Right kidney (tissue), 9 donors: ENCODE measurements at places on chromosomes 6 and 20.

- DNase-seq = no peak
Observed at GRCh38 chr6:150256618-150257272, 112.1 kb upstream of the IYD start.

DNA sequence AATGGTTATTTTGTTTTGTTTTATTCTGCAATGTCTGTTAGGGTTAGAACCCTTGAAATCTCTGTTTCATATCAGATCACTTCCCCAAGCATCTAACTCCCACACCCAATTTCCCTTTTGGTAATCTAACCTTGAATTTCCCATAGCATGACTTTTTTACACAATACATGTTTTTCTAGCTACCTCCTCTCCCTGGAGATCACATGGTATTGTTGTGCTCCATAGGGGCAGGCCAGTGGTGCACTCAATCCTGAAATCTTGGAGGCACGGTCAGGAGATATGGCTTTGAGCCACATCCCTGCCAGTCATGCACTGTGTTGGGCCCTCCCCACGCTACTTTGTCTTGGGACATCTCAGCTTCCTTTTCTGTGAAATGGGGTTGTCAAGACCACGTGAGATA, 36.7 kb upstream of the NNAT start:
- DNase-seq = no peak

GRCh38 chr6:95091823-95092436, 485.4 kb upstream of the MANEA start:
- DNase-seq = no peak

- DNase-seq = no peak
Observed at GRCh38 chr6:159681191-159681880, 11.7 kb downstream of the SOD2 start.

DNA sequence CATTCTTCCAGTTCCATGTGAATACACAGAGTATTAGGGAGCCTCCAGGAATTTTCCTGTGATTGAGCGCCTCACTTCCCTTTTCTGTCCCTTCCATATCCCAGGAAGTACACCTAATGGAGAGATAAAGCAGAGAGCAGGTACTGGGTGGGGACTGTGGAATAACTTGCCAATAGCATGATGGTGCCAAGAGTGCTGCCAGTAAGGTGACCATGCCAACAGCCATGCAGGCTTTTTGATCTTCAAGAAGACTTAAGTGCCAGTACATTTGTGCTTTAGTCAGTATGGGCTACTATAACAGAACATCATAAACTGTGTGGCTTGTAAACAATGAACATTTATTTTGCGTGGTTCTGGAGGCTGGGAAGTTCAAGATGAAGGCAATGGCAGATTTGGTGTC, 160.2 kb upstream of the RIMS1 start:
- DNase-seq = no peak

- no peak for DNase-seq
Observed at GRCh38 chr6:104396077-104396476, 463.6 kb downstream of the HACE1 start.

- no peak for DNase-seq
Observed at GRCh38 chr6:68975816-68976215, 340.7 kb downstream of the ADGRB3 start.

DNA sequence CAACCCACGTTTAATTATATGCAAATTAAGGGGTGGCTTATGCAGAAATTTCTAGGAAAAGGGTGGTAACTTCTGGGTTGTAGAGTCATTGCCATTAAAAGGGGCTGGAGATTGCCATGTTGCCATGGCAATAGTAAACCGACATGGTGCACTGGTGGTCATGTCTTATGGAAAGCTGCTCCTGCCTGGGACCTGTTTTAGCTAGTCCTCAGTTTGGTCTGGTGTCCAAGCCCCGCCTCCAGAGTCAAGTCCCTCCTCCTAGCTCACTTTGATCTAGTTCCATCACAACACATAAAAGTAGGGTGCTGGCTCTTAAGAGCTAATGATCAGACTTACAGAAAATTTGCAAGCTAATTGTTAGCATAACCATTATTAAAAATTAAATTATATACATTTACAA, 5.3 kb downstream of the SLC22A2 start:
- DNase-seq = no peak
